Right cardiac atrium (tissue), 5 donors: ENCODE measurements at places on chromosomes 6 and 20. TPM values are rescaled to one million over a fixed set of nuclear protein-coding genes. Genes with fewer than 3 reads are reported as not detected.
A peak's percentile ranks its signal among the peaks of the same experiment; 100 is the strongest.

GRCh38 chr20:2458919-2459499 is 11.6 kb downstream of the SNRPB start:
- DNase-seq, result no peak

GRCh38 chr20:49907405-49908257 is 7.7 kb downstream of the SPATA2 start:
- DNase-seq, result no peak

DNA sequence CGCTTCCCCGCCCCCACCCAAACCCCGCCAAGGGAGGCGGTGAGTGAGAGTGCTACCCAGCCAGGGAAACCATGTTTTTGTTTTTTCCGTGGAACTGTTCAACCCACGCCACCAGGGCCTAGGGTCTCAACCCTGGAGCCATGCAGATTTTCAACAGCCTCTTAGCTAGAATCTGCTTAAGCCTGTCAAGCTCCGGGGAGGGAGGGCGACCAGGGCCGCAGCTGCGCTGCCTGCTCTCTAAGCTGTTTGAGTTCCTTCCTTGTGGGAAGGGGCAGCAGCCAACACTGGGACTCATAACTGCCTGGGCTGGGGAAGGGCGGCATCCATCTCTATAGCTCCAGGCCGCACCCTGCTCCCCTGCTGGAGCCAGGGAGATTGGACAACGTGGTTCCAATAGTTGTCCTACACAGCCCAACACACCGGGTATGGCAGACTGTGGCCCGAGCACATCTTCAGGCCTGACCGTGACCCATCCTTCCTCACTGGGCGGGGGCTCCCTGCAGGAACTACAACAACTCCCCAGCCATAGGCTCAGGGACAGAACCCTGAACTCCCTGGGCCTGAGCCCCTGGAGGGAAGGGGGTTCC is 1065.7 kb upstream of the MANEA start:
- DNase-seq, result no peak

- DNase-seq, result no peak
These were observed 23.5 kb upstream of the ATRN start for GRCh38 chr20:3447321-3447720.

- no peak for DNase-seq
These were observed 328.4 kb upstream of the KHDRBS2 start for GRCh38 chr6:62614442-62614841.

DNA sequence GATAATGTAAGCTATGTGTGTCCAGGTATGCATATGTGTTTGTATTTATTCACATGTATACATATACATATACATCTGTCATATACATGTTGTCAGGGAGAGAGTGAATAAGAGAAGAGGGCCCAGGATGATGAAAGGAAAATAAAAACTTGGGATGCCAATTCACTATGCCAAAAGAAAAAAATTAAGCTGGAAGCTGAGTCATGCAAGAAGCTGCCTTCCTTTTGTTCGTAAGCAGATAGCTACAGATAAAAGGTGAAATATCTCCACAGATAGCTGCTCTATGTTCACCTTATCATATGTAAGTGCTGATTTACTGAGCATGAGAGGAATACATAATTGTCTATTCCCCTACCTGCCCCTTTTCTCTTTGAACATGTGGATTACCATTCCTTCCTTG is 579.9 kb downstream of the EPM2A start:
- no peak for DNase-seq

DNA sequence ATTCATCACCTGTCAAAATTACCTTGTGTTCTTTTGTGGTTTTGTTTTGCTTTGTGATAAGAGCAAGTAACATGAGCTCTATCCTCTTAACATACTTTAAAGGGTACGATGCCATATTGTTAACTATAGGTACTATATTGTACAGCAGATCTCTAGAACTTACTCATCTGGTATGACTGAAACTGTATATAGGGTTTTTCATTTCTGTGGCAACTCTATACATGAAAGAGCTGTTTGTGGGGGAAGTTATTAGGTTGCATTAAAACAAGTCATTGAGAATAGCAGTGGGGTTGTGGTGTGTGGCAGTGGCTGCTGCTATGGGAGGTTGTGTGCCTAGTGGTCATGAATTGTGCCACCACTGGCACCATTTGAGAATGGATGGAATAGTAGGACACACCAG is 268.4 kb downstream of the KCNQ5 start:
- DNase-seq, result no peak

- DNase-seq, result no peak
These were observed 49.8 kb downstream of the EDN1 start for GRCh38 chr6:12339808-12340487.

GRCh38 chr20:9809271-9809670 is 29.6 kb downstream of the PAK5 start:
- no peak for DNase-seq

DNA sequence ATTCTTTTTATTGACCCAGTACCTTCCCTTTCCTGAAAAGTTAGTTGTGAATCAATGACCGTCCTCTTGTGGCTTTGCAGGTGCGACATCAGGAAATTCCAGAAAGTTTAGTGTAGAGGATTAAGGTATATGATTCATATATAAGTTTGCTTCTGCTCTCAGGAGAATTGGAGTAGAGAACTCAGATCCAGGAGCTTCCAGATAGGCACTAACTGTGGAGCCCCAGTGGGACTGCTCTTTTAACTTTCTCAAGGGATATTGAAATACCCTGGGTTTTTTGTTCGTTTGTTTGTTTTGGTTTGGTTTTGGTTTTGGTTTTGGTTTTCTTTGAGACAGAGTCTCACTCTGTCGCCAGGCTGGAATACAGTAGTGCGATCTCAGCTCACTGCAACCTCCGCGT is 9.5 kb downstream of the TAAR2 start:
- no peak for DNase-seq

- no peak for DNase-seq
These were observed 37.0 kb downstream of the MDFI start for GRCh38 chr6:41675176-41675775.

DNA sequence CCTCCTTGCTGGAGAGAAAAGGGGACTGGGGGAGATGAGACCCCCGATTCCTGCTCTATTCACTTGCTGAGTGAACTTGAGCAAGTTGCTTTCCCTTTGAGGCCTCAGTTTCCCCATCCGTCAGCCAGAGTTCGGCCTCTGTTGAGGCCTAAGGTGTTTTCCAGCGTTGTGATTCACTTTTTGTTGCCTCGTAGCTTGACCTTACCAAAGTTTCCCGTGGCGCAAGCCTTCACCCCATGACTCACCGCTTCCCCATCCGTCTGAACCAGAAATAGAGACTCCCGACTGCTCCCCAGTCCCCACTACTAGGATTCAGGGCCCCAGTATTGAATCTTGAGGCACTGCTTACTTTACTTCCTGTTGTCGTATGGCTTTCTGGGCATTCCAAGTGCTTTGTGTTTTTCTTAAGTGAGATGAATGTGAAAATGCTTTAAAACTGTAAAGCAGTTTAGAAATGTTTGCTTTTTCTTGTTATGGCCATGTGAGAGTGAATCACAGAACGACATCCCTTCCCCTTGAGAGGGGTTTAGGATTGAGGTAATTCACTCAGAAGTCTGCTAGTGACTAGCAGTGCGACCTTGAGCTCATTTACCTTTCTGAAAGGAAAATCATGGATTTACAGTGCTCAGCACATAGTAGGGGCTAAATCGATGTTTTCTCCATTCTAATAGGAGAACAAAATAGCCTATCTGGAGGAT is 1.2 kb downstream of the CHMP4B start:
- peak; percentile 80 for DNase-seq

DNA sequence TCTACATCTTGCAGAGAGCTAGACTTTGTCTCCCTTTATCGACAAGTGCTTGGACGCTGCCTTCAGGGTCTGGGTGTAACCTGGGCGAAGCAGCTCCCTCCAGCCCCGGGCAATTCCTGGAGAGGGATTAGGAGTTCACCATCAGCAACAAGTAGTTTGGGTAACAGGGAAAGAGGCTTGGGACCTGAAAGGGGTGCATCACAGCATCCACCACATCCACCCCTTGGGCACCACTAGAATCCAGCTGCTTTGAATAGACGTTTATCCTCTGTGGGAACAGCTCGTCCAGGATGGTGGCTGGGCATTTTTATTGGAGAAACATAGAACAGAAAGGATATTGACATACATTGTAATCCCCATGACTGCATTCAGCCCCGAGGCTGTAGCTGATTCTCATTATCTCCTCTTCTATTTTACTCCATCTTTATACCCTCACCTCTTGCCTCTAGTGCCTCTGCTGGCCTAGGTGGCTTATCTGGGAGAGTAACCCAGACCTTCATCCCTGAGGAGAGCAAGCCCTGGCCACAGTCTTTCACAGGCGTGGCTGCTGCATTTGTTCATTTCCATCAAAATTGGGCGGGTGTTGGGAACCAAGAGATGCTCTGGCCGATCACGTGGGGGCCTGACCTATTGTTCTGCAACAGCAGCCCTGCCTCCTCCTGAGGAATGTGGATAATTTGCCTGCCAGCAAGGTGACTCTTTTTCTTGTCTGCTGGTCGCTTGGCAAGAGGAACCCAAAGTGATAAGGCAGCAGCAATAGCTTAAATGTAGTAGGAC is 109.2 kb upstream of the RALGAPA2 start:
- no peak for DNase-seq

GRCh38 chr6:107715550-107716321 is 108.4 kb downstream of the SCML4 start:
- no peak for DNase-seq

DNA sequence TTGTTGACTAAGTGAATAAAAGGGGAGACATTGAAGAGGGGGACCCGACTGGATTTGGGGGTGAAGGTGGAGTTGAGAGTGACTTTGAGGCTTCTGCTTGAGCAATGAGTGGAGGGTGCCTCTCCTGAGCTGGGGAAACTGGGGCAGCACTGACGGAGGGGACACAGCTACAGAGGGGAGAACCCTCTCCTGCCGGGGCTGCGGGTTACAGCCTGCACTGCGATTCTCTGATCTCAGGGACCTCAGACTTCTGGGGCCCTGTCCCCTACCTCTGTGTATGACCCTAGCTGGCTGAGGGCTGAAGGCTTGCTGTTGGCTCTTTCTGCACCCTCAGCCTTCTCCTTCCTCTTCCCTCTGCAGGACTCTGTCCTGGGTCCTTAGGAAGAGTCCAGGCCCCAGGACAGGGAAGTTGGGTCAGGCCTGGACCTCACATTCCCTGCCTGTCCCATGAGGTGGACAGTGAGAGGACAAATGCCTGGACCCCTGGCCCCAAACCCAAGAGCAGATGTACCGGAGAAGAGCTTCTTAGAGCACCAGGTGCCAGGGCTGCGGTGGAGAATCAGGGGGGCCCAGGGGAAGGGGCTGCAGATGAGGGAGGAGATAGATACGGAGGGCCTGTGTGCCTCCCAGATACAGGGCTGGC is 13.7 kb upstream of the FAM110A start:
- no peak for DNase-seq

GRCh38 chr20:37573626-37574198 is 46.0 kb upstream of the BLCAP start:
- DNase-seq, result no peak

DNA sequence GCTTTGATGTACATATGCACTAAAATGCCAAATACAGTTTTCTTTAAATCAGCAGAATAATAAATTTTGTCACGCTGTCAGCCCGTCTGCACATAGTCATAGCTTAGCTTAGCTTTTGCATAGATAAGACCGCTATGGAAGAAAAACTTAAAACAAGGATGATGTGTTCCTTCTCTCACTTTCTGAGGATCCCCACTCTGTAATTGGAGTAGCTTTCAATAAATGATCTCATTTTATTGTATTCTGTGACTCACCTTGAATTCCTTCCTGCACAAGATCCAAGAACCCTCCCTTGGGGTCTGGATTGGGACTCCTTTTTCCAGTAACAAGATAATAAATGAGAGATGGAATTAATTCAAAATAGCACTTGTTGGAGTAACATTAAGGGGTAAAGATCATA is 186.2 kb downstream of the CDH26 start:
- DNase-seq, result no peak

- DNase-seq, result no peak
These were observed 189.0 kb upstream of the UST start for GRCh38 chr6:148557796-148558321.

GRCh38 chr20:63579017-63579694 is 5.1 kb upstream of the HELZ2 start:
- no peak for DNase-seq

GRCh38 chr20:36085686-36086267 is 68.8 kb upstream of the EPB41L1 start:
- no peak for DNase-seq

- no peak for DNase-seq
These were observed 18.7 kb upstream of the RNF144B start for GRCh38 chr6:18368277-18369105.

GRCh38 chr6:158211273-158212055 is 43.3 kb downstream of the GTF2H5 start:
- DNase-seq, result no peak

Gene NKAIN2
- polyA plus RNA-seq, result 1.5 TPM

Gene ZBP1
- 0.16 TPM for polyA plus RNA-seq

Gene CFAP206
- 0.14 TPM for polyA plus RNA-seq

Gene ASIP
- 8.0 TPM for polyA plus RNA-seq

Gene NHLRC1
- 2.1 TPM for polyA plus RNA-seq

Gene CST7
- polyA plus RNA-seq, result 1.1 TPM

Gene TP53INP2
- 72.0 TPM for polyA plus RNA-seq

Gene SPATS1
- polyA plus RNA-seq, result not detected

Gene RAB5IF
- polyA plus RNA-seq, result 74.3 TPM

Gene RAB44
- polyA plus RNA-seq, result not detected

Gene BMP6
- 3.0 TPM for polyA plus RNA-seq

Gene CDH4
- 0.32 TPM for polyA plus RNA-seq

Gene SLC13A3
- polyA plus RNA-seq, result 0.50 TPM
